Posterior vena cava (tissue), 2 donors: ENCODE measurements at places on chromosomes 2 and 18. TPM values are rescaled to one million over a fixed set of nuclear protein-coding genes. Genes with fewer than 3 reads are reported as not detected.

Gene ANKRD30B
- total RNA-seq, result not detected

Gene ADCYAP1
- total RNA-seq, result 2.1 TPM

Gene EMILIN1
- total RNA-seq, result 323 TPM

Gene REG1B
- 3.4 TPM for total RNA-seq

Gene MPHOSPH10
- 26.3 TPM for total RNA-seq

Gene NPHP1
- 7.9 TPM for total RNA-seq

Gene IGFBP2
- total RNA-seq, result 37.9 TPM

Gene FHL2
- total RNA-seq, result 126 TPM

Gene SPHKAP
- total RNA-seq, result 1.1 TPM

Gene ARHGEF33
- 0.48 TPM for total RNA-seq
